ENCODE measurements at places on chromosomes 11 and 22.

DNA sequence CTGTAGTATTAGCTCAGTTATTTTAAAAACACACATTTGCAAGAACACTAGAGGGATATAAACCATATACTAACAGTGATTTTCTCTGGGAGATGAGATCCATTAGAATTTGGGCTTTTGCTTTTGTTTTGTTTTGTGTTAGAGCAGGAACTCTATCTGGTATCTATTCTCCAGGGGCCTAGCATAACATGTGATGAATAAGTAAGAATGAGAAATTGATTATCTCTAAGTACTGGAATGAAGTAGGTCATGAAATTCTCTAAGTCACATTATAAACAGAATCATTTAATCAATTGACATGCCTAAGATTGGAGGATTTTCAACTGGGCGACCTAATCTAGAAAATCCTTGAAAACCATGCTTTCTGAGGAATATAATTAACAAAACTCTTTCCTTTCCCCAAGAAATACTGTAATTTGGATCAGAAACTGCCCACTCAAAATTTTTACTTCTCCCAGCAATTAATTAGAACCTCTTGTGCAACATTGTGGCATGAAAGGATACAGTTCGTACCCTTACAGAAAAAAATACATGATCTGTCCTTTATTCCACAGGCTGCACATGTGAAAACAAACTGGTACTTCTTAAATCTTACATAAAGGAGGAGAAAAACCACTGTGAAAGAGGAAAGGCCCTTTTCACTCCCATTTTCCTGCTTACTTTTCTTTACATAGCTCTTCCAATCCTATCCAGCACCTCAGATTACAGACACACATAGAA lies 93.5 kb downstream of the MRTFA start:
- DNase-seq: no peak

- DNase-seq: no peak
Measured at GRCh38 chr11:71311928-71312510, 59.6 kb upstream of the SHANK2 start.

DNA sequence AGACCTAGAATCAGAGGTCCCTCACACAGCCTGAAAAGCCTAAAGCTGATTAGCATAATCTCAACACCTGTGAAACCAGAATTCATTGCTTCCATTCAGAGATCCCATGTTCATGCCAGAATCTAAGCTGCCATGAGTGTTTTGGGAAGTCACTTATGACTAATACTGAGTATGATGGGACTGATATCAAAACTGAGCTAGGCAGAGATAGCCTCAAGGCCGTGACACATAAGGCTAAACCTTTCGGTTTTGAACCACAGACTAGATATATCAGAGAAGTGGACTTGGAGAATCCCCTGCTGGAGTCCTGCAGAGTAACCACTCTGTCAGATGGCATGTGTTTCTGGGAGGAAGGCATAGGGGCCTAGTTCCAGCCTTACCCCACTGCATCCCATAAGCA lies 23.1 kb upstream of the GLYATL2 start:
- no peak for DNase-seq

DNA sequence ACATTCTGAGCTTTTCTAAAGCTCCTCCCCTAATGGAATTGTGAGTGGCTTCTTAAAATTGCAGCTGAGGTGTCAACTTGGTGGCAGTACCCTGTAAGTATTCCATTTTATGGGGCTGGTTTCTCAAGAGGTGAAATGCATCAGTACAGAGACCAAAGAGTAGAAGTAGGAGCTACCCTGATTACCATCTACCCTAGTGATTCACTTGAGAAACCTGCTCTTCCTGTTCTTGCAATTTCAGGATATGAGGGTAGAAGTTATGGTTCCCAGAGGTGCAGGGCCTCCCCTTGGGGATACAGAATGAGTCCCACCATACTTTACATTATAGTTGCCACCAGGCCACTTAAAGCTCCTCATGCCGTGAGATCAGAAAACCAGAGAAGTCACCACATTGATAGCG lies 944.6 kb downstream of the OPCML start:
- no peak for DNase-seq

DNA sequence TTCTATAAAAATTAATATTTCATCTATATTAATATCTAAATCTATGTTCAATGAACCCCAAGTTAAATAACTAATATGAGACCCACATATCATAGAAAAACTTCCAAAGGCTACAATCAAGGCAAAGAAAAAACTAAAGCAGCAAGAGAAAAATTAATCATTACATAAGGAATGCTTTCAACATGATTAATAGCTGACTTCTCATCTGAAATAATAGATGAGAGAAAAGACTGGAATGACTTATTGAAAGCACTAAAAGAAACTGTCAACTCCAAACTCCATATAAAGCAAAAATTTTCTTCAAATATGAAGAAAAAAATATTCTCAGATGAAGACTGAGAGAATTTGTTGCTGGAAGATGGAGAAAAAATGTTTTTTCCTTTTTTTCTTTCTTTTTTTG lies 13.0 kb downstream of the TRIM5 start:
- DNase-seq: no peak

DNA sequence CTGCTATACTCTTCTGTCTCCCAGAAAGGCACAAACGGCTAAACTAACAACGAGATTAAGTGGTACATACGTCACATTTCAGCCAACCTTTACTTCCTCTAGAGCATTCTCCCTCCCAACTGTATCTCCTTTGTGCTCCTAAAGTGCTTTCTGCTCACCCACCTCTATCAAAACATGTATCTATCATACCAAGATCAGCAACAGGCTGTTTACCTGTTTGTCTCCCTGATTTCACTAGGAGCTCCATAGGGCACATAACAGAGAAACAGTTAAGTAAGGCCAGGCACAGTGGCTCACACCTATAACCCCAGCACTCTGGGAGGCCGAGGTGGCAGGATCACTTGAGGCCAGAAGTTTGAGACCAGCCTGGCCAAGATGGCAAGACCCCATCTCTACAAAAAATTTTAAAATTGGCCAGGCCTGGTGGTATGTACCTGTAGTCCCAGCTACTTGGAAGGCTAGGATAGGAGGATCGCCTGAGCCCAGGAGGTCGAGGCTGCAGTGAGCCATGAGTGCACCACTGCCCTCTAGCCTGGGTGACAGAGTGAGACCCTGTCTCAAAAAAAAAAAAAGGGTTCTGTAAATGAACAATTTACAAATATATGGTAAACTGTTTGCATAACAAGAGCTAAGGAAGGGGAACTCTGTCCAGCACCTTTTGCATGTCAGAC lies 2.8 kb downstream of the NDUFC2 start:
- DNase-seq: no peak

- DNase-seq: no peak
Measured at GRCh38 chr22:43152003-43152356, 621 bp downstream of the TSPO start.

GRCh38 chr11:4645974-4646373 lies 2.2 kb downstream of the OR51E1 start:
- no peak for DNase-seq

DNA sequence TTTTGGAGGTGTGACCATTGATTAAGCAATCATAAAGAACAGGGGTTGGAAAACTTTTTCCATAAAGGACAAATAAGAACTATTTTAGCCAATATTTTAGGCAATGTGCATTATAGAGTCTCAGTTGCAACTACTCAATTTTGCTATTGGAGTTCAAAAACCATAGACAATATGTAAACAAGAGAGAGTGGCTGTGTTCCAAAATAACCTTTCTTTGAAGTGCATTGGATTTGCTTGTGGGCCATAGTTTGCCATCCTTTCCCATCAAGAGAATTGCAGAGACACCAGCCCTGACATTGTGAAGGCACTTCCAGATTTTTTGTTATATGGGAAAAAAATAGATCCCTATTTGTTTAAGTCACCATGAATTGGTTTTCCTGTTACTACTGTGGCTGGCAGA lies 63.3 kb upstream of the LARGE1 start:
- DNase-seq: no peak

- DNase-seq: no peak
Measured at GRCh38 chr11:124168796-124169195, 14.3 kb upstream of the OR10D3 start.

DNA sequence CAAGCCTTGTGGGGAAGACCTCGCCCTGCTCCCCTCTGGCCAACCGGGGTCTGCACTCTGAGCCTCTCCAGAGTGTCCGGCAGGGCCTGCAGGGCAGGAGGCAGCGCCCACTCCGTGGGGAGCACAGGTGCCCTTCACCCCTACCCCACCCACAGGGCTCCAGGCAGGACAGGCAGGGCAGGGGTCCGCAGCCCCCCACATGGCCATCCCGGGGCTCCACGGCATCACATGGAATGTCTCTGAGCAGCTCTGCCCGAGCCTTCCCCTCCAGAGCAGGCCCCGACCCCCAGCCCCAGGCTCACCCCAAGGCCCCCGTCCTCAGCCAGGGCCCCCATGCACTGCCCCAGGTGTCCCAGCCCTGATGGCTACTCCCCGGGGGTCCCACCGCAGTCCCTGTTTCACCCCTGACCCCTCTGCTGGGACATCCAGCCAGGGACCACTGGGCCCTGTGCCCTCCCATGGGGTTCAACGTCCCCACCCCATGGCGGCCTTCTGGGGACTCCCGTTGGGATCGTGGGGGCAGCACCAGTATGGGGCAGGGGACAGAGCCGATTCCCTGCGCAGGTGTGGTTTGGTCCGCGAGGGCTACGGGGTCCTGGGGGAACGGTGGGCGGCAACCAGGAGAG lies 77.7 kb downstream of the BRD1 start:
- DNase-seq: no peak

DNA sequence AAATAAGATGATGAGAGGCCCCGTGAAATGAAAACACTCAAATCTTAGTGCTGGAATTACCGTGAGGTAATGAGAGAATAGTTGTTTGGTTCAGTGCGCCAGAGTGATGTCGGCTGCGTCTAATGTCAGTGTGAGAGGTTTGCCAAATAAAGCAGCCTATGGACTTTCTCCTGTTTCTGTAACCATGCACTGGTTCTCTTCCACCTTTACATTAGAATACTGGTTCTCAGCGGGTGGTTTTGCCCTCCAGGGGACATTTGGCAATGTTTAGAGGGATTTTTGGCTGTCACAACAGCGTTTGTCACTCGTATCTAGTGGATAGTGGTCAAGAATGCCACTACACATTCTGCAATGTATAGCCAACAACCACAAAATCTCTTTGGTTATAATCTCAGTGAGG lies 1.1 kb downstream of the OOSP4B start:
- no peak for DNase-seq

GRCh38 chr22:28488825-28489224 lies 190.8 kb downstream of the TTC28 start:
- DNase-seq: no peak

- no peak for DNase-seq
Measured at GRCh38 chr11:131760091-131761061, 390.0 kb downstream of the NTM start.

DNA sequence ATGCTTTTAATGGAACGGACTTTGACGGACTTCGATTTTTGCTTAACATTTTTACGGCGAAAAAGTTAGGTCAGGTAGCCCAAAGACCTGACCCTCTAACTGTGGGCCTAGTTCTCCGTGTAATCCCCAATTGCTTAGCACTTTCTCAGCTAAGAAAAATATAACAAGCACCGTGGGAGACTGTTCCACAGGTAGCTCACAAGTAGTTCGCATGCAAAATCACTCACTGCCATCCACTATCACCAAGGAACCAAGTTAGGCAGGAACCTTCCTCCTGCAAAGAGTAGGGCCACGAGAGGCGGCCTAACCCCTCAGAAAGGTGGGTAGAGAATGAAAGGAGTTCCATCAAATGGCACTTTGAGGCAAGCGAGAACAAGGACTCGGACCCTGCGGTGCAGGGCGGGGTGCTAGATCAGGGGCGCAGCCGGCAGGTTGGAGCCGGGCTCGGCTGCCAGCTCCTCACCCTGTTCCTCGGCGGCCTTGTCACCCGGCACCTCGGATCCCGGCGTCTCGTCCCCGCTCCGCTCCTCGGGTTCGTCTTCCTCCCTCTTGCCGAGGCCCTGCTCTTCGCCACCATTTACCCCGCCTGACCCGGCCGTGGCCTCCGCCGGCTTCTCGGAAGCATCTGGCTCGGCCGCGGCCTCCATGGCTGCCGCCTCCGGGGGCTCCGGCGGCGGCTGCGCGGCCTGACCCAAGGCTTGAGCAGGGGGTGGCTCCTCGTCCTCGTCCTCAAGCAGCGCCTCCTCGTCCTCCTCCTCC lies 922 bp downstream of the HNRNPUL2 start:
- DNase-seq: peak; percentile 37

DNA sequence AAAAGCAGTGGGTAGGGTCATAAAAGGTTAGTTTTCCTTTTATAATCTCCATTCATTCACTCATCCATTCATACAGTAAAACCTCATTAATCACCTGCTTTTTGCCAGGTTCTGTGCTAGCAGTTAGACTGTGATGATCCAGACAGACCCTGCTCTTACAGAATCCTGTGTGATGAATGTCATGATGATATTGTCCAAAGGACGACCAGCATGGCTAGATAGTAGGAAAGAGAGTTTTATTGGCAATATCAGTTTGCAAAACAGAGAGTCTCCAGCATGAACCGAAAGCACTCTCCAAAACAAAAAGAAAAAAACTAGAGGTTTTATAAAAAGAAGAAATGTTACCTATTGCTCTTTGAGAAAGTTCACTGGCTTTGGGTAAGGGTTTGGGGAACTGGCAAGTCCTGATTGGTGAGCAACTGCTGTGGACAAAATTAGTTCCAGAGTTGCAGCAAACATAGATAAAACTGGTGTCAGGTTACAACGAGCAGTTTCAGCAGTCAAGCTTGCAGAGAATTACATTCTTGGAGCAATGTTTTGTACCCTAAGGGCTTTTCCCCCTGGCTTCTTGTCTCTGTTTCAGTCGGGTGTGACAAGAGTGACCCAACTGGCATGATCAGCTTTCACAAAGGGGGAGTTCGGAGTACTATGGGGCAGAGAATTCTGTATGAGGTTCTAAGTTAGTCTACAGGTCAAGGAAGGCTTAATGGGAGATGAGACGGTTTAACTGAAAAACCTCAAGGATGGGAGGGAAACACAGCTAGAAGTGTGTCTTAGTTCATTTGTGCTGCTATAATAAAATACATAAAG lies 58.3 kb downstream of the HSD17B12 start:
- no peak for DNase-seq

DNA sequence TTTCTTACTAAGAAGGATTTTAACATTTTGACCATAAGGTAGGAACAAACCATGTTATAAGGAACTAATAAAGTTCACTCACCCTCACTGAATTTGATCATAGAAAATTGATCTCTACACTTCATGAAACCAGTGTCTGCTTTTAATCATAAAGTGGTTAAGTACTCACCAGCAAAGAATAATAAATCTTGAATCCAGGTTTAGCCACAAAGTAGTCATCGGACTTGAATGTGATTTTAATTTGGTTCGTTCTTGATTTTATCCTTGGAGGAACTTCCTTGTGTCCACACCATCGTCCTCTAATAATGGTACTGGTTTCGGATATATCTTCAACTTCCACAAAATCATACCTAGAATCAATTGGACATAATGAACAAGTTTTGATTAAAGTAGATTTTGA lies 40.5 kb upstream of the DDI1 start:
- DNase-seq: no peak

DNA sequence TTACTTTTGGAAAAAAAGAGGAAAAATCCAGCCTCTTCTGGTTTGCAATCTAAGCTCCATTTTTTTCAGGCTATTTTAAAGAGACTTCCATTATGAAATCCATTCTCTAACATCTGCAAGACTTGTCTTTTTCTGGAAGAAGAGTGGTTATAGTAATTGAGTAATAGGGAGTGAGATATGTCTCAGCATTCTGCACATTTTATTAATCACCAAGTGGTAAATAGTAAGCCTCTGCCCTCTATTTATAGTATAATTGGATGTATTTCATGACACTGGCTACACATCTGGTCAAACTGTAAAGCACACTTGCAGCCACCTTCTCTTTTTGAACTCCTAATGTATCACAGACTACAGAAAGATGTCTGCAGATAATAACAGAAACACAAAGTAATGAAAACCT lies 391.1 kb downstream of the ETS1 start:
- DNase-seq: no peak

Data from activated CD4-positive, alpha-beta memory T cell treated with anti-CD3 and anti-CD28 coated beads for 36 hours (primary cell).